Stimulated activated CD8-positive, alpha-beta memory T cell treated with anti-CD3 and anti-CD28 coated beads, Interleukin-2, amount 100 ng/mL, for 1 hour (primary cell): ENCODE measurements at places on chromosomes 7 and 10.

DNA sequence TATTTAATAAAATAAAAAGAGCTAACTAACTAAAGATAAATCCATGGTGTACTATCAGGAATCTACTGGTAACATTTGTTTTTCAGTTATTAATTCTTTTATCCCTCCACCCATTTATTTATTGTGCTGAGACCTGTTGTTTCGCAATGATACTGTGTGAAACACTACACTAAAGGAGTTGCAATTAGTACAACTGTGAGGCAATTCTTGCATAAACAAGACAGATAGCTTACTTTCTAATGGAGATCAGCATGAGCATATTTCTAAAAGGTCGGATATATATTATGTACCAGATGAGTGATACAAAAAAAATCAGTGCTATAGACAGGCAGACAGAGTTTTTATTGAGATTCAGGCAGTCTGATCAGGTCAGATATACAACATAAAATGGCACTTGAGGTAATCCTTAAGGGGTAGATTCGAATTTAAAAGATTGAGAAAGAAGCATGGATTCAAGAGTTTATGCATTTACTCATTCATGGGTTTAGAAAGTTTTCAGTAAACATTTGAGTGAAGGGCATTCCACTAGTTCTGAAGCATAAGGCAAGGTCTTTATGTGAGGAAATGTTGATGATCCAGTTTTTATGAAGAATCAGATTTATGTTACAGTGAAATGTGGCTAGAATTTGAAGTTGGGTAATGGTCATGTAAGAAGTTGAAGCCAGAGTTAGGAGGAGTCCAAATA lies 147.6 kb downstream of the POLR1F start:
- no peak for DNase-seq

- no peak for DNase-seq
These were observed at the start of gene ODAD2 for GRCh38 chr10:27998954-27999275. TSS of gene ODAD2 (minus strand) at chr10:27999079. CDS start at chr10:27995142, 3,937 bp downstream.

DNA sequence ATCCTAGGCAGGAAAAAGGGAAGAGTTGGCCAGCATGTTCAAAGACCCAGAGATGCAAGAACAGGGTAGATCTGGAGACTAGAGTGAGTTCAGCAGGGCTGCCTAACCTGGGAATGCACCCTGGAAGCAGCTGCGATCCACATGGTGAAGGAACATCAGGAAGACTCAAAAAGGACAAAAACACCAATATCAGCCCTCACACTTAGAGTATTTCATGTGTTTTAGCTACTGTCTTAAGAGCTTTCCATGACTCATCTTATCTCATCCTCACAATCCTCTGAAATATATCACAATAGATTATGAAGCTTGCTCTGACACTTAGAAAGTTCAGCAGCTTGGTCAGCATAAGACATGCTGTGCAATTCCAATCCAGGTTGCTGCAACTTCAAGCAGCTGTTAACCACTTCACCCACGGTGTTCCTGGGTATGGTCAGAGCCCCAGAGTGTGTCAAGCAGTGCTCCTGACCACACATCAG lies 380.9 kb downstream of the PARD3 start:
- no peak for DNase-seq

DNA sequence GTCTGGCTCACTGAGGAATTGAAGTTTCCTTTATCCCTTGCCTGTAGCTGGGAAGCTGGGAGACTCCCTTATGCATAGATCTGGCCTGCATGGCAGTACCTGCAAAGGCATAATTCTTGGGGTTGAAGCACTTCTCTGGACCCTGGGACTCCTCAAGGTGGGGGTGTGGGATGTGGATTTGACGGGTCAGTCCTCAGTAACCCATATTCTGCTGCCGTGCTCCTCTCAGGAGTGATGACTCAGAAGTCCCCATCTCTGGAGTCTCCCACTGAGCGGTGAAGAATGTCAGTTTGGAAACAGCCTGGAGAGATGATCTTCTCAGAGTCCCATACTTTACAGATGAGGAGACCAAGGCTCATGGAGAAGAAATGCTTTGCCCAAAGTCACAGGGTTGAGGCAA lies 49.0 kb downstream of the SORCS3 start:
- DNase-seq = no peak

GRCh38 chr10:29099001-29099400 lies 189.9 kb upstream of the LYZL1 start:
- DNase-seq = no peak

DNA sequence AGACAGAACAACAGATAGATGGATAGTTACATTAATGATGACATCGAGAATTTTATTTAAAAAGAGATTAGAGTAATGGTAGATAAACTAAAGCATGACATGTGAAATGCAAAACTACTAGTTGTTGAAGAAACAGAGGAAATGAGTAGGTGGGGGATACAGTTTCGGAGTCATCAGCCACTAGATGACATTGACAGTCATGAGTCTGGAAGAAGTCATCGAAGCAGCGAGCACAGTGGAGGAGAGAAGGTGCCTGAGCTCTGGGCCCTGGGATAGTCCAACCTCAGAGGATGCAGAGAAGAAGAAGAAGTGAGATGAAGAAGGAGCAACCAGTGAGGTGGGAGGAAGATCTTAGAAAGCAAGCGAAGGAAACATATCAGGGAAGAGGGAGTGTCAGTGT lies 20.2 kb upstream of the SEC61A2 start:
- DNase-seq = no peak

- DNase-seq = no peak
These were observed 170.1 kb upstream of the INHBA start for GRCh38 chr7:41872966-41873365.

- DNase-seq = no peak
These were observed 1180.6 kb upstream of the AUTS2 start for GRCh38 chr7:68417659-68418058.

DNA sequence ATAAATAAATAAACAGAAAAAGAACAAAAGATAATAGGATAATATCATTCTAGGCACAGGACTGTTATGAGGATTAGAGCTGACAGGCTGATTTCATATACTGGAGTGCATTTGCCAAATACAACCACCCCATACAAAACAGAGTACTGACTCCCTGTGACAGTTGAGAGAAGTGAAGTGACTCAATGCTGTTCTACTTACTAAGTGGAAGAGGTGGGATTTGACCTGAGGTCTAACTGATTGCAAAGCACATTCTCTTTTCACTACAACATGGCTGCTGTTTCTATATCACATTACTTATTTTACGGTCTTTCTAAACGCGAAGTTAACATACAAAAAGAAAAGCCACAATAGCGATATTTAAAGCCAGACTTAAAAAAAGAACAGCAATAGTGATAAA lies 51.4 kb downstream of the ITGB1 start:
- no peak for DNase-seq

GRCh38 chr7:70188901-70189650 lies 590.8 kb downstream of the AUTS2 start:
- DNase-seq = no peak

DNA sequence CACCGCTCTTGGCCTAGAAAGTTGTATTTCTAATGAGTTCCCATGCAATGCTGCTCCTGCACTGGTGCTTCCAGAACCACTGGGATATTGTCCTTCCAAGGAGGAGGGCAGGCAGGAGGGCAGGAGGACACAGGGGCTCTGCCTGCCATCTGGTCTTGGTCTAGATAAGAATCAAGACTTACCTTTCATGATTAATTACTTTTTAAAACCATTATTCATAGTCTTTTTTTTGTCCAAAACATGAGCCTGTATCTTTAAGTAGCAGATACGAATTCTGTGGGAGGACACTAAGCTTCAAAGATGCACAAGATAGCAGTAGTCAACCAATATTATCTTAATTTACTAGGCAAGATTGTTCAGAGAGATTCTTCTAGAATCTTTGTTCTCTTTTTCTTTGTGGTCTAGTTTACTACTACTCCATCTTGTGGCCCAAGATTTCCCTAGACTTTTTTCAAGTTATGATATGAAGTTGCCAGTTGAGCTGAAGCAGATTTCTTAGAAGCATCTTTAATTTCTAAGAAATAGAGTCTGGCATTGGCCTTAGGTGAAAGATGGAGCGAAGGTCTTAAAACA lies 57.6 kb downstream of the RBM33 start:
- DNase-seq = no peak

DNA sequence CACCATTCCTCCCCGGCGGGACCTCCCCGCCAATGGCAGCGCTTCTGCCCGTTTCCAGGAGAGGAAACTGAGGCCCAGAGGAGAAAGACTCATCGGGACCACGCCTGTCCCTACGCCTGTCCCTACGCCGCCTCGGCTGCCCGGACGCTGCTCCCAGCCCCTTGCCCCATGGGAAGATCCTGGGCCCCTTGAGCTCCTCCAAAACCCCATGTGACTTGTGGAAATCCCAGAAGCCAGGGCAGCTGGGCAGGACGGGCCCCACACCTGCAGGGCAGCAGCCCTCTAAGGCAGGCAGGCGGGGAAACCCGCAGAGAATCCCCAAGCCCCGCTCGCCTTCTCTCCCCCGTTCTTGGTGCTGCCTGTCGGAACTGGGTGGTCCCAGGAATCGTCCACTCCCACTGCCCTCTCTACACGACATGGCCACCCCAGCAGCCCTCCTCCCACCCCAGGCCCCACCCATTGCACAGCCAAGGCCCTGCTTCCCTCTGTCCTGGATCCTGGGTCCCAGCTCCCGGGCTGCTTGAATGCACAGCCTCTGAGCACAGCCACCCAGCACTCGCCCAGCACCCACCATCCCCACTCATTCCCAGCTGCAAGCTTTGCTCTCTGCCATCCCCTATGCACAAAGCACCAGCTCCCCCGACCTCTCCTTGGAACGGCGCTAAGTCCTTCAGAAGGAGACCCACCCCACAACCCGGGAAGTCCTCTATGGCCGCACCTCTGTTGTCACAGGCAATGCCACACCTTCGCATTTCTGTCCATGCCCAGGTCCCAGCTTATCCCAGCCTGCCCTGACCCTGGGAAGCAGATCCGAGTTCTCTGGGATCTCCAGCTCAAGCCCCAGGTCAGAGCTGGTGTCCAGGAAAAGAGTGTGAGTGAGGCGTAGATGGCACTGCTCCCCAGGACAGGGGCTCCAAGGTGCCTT lies 50.6 kb downstream of the SLC29A4 start:
- DNase-seq = no peak

DNA sequence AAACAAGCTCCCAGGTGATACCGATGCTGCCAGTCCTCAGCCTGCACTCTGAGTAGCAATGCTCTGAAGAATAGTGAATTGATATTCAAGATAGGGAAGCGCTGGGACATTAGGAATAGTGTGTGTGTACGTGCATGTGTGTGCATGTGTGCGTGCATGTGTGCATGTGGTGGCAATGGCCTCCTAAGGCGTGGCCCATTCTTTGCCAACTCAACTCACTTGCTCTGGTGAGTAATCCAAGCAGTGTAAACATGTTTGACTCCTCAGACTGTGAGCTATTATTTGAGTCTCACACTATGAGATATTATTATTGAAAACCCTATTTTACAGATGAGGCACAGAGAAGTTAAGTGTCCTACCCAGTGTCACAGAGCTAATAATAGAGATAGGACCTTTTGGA lies 186.6 kb downstream of the RAB11FIP2 start:
- DNase-seq = no peak

DNA sequence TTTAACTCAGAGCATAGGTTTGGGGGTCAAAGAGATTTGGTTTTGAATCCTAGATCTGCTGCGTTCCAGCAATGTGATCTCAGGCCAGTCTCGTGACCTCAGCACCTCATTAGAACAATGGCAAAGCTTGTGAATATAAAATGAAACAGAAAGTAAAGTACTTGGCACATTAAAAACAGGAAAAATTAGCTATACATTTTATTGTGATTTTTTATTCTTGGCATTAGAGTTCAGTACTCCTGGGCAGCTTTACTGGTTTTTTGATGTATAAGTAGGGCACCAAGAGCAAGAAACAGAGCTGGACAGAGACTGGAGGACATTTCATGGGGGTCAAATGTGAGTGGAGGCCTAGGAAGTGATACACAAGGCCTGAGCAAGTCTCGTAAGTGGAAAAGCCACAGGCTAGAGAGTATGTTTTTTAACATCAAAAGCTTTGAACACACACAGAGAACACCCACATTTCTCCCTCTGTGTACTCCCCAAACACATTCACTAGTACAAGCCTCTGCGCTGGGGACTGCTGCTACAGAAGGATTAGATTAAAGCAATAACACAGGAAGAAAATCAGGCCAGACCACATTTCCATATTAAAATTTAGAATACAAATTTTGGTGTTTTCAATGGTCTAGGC lies 157.2 kb upstream of the SLC25A13 start:
- no peak for DNase-seq

GRCh38 chr10:96118604-96119450 lies 11.3 kb upstream of the ZNF518A start:
- no peak for DNase-seq

GRCh38 chr7:10696064-10696463 lies 277.6 kb upstream of the PHF14 start:
- DNase-seq = no peak

DNA sequence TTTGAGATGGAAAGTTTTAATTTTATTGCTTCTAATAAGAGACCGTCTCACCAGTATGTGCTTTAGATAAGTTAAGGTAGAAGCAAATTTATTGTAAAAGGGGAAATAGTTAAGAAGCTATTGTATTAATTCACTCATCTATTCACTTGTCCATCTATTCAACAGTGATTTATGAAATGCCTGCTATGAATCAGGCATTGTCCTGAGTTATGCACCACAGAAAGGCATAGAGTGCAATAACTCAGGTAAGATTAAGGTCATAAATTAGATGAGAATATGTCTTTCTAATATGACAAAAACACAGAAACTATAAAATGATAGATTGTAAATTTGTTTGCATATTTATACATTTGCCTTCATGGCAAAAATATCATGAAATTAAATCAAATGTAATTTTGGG lies 379.3 kb upstream of the PCDH15 start:
- DNase-seq = no peak

DNA sequence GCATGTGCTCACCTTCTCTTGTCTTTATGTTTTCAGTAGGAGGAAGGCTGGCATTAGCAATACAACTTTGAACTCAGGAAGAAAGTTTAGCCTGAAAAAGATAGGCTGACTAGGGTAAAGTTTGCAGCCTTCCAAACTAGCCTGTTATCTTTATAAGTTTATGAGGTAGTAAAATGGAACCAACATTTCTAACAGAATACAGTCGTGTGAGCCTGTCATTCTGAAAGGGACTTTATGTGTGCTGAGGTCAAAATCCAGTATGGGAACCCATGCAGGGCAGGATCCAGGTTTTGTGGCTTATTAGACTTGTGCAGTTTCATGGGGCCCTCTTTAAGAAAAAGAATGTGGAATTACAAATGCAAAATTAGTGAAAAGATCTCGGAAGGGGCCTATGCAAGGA lies 201.0 kb upstream of the PRPS1L1 start:
- no peak for DNase-seq
